Inflammatory macrophage treated with lipopolysaccharide for 4 hours (primary cell): ENCODE measurements at places on chromosomes 7 and 10.
A peak's percentile ranks its signal among the peaks of the same experiment; 100 is the strongest.

DNA sequence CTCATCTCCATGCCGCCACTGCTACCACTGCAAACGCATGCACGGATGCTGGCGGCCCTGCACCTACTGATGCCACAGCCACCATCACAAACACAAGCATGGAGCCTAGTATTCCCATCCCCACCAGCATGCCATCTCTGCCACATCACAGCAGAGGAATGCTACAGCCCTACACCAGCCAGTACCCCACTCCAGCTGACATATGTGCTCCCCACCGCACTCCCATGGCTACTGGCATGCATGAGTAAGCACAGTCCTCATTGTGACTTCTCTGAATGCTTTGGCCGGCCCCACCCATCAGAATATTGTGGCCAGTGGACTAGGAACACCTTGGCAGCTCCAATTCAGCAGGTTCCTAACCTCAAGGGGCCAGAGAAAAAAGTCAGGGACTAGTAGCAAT lies 705.5 kb downstream of the POM121L12 start:
- no peak for DNase-seq

GRCh38 chr7:50869108-50869725 lies 86.5 kb upstream of the GRB10 start:
- DNase-seq = no peak

- DNase-seq = peak; percentile 80
Observed at GRCh38 chr10:102009801-102010425, 46.1 kb downstream of the ARMH3 start.

DNA sequence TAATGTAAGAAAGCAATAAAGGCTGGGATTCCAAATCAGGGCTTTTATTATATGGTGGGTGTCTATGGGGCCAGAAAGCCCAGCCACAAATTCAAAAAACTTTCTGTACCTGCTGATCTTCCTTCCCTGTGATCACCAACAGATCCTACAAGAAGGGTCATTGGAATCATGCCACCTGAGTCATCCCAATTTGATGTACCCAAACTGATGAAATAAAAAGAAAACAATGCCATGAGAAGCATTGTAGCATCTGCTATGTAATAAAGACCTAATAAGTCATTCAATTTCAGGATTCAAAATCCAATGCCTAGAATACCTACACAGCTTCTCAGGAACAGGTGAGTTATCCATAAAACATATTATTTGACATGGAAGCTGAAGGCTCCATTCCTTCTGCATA lies 228.8 kb downstream of the DKK1 start:
- DNase-seq = no peak

DNA sequence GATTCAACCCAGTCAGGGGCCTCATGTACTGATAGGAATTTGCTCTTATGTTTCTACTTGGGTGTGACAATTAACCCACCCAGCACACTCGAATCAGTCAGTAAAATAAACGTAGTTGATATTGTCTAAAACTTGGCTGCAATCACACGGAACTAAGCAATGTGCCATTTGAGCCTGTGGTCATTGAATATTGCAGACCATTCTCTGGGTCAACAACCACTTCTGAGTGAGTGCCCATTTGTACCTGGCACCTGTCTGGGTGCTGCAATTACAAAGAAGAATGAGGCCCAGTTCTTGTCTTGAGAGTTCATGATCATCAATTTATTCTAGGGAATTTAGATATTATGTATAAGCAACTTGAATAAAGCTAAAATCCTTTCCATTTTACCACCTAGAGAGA lies 29.8 kb downstream of the NPY start:
- DNase-seq = no peak
